GM12892 (cell line): ENCODE measurements at places on chromosomes 3 and 15.

- DNase-seq = no peak
These were observed 24.0 kb downstream of the TSEN2 start for GRCh38 chr3:12508291-12508700.

DNA sequence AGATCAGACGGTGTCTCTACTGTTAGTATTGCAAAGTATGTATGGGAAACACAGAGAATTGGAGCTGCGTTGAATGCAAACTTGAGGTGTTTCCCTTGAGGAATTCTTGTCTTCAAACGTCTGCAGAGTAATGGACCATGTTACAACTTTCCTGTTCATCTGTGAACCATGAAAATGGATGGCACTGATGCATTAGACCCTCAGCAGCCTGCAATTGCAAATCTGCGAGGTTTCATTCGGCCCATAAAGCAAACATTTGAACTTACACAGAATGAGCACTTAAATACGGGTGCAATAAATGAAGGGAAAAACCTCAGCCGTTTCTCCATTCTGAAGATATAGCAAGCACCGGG, 49.7 kb downstream of the LRRN1 start:
- DNase-seq = no peak

- no peak for DNase-seq
These were observed 41.8 kb upstream of the GAP43 start for GRCh38 chr3:115581362-115582135.

GRCh38 chr15:66270932-66271331, 17.4 kb upstream of the MEGF11 start:
- no peak for DNase-seq

- no peak for DNase-seq
These were observed 191.6 kb upstream of the STT3B start for GRCh38 chr3:31341130-31341529.

DNA sequence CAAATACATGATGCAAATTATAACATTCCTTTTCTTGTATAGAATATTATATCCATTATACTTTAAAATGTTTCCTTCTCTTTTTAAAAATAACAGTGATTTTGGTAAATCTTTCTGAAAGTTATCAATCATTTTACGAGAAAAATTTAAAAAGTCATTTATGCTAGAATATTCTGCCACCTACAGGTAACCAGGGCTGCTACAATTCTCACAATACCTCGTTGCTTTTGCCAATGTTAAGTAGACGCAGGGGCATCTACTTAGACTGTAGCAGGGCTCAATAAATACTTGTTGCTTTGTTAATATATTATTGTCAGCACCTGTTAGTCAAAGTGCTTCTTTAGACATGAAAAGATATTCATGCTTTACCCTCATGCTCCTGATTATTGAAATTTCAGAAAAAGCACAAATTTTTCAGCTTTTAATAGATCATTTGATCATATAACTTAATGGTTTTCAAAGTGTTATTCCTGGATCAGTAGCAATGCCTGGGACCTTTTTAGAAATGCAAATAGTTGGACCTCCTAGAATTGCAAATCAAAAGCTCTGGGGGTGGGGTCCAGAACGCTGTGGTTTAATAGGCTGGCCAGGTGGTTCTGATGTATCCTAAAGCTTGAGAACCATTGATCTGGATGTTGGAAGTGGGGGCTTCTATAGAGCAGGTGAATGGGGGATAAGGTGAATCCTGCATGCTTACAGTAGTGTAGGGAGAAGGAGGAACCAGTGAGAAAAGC, 223.6 kb upstream of the PDZRN3 start:
- DNase-seq = no peak

DNA sequence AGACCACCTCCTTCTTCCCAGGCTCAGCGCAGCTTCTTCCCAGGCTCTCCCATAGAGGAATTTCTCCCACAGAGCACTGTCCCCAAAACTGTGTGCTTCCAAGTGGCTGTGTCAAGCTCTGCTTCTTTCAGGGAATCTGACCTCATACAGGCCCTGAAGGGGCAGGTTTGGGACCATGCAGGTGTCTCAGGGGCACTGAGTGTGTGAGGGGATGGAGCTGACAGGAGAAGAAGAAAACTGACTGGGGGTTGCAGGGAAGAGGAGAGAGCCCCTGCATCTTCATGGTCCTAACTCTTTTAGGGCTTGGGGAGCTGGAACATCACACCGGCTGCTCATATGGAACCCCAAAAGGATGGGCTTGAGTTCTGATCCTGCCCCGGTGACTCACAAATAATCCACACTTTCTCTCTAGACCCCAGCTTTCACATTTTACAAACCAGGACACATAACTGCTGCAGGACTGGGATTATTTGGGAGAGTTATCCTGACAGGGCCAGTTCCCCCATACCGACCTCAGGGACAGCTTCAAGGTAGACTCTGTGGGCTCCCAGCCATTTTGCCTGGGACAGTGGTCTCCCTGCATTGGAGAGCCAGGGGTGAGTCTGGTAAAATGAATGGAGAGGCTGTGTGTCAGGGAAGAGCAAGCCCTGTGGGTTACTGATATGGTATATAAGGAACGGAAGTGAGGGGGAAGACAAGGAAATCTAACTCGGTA, 316.1 kb downstream of the TLE3 start:
- DNase-seq = no peak

- DNase-seq = no peak
These were observed 3.5 kb downstream of the UBE2E1 start for GRCh38 chr3:23809294-23809693.
